ENCODE measurements at places on chromosomes 2 and 18. TPM values are rescaled to one million over a fixed set of nuclear protein-coding genes. Genes with fewer than 3 reads are reported as not detected.

The SERPINB12 gene
- not detected for polyA plus RNA-seq

The TFCP2L1 gene
- polyA plus RNA-seq, result not detected

The ANKRD29 gene
- 0.12 TPM for polyA plus RNA-seq

The ERICH2 gene
- not detected for polyA plus RNA-seq

The CKAP2L gene
- polyA plus RNA-seq, result 2.9 TPM

The TMEM163 gene
- not detected for polyA plus RNA-seq

The FTCDNL1 gene
- 0.10 TPM for polyA plus RNA-seq

The INHBB gene
- 0.05 TPM for polyA plus RNA-seq

The RPRM gene
- not detected for polyA plus RNA-seq

The FAM237A gene
- polyA plus RNA-seq, result not detected
